ENCODE measurements at places on chromosomes 7 and 10.
A peak's percentile ranks its signal among the peaks of the same experiment; 100 is the strongest.

DNA sequence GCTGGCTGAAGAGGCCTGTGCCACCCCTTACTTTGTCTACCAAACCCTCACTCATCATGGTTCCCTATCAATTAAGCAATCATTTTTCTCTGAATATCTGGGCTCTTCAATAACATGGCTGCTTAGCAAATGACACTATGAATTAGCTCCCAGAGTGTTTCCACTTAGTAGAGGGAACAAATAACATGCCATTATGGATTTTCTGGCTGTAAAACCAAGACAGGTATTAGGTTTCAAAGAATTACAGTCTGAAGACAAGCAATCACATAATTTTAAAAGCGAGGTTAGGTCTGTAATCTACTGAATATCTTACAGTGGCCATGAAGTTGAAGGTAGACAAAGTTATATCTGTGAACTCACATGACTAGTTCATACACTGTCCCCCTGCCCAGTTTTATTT lies 220.8 kb upstream of the PHYHIPL start:
- no peak for DNase-seq

- DNase-seq = no peak
Observed at GRCh38 chr10:108721874-108722273, 1201.4 kb downstream of the XPNPEP1 start.

DNA sequence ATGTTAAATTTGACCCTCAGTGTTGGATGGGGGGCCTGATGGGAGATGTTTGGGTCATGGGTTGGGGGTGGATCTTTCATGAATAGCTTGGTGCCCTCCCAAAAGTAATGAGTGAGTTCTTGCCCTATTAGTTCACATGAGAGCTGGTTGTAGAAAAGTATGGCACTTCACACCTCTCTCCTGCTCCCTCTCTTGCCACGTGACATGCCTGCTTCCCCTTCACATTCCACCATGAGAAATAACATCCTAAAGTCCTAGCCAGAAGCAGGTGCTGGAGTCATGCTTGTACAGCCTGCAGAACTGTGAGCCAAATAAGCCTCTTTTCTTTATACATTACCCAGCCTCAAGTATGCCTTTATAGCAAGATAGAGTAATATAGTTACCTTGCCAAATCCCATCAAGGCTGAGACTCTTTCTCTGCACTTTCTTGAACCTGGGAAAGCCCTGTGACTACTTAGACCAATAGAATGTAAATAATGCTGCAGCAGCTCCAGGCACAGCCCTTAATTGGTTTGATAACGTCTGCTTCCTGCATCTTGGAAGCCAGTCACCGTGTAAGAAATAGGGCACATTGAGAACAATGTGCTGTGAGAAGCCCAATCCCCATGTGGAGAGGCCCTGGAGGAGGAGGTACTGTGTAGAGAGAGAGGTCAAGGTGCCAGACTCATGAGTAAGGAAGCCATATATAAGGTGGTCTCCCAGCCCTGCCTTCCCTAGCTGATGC lies 88.0 kb upstream of the NAMPT start:
- no peak for DNase-seq

GRCh38 chr7:46448478-46448877 lies 527.4 kb upstream of the IGFBP3 start:
- DNase-seq = no peak

DNA sequence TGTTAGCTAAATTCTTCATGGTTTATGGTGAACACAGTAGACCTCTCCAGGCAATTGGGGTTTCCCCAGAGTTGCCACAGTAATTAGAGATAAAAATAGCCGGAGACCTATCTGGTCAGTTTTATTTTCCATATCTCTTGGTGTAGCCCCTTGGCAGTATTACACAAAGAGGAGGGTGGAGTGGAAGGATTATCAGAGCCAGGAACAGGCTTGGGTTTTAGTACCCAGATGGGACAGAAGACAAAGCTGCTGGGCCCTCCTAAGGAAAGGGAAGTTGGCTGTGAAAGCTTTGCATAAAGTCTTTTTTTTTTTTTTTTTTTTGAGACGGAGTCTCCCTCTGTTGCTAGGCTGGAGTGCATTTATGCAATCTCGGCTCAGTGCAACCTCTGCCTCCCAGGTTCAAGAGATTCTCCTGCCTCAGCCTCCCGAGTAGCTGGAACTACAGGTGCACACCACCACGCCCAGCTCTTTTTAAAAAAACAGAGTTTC lies 9.7 kb downstream of the ZSCAN21 start:
- DNase-seq = no peak

DNA sequence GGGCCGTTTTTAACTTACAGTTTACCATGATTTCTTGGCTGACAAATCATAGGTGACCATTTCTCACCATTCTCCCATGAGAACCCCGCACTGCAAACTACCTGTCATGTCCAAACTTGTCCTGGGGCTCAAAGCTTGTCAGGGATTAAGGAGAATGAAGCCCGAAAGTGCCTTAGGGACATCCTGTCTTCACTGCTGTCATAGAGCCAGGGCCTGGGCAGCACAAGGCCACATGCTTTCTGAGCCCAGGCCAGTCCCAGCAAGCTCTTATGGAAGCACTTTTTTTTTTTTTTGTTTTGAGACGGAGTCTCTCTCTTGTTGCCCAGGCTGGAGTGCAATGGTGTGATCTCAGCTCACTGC lies 33.9 kb downstream of the CCM2 start:
- no peak for DNase-seq

GRCh38 chr10:8539056-8539455 lies 484.6 kb downstream of the GATA3 start:
- no peak for DNase-seq

DNA sequence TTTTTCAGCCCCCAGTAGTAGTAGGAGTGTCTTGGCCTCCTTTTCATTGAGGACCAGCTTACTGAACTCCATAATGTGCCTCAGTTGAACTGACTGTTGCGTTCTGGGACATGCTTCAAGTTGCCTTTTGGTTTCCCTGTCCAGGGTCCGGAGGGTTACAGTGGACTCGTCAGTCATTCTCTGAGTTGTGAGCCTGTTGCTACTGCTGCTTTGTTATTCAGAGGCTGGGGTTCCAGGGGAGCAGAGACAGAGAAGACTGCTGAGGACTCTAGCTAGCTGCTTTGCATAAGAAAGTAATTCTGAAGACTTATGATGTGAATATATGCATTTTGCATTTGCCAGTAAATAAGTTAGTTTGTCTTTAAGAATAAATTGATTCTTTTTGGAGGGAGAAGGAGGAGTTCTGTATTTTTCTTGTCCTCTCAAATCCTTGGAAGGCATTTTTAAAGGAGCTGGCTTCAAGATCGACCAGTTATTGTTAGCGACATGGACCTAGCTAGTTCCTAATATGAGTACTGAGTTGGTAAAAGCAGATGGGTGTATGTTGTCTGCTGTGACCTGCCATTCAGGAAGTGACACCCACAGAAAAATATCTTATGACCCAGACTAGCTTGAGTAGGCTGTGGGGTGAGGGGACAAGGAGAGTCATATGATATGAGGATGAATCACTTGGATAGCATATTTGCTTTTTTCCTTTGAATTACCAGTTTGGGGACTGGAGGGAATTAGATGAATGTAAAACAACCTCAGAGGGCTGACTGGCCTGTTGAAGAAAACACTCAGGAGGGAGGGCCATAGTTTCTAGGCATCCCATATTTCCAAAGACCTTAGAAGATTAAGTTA lies 8.3 kb downstream of the PI4K2A start:
- DNase-seq = peak; percentile 67

DNA sequence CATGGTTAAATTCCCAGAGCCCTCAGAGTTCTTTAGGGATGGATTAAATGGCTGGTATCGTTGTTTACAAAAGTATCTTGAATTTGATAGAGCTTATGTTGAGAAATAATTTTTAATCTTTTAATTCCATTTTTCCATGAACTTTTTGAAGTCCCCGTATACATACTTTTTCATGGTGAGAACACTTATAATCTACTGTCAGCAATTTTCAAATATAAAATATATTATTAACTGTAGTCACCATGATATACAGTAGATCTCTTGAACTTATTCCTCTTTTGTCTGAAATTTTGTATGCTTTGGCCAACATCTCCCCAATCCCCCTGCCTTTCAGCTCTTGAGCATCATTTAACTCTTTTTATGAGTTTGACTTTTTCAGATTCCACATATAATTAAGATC lies 9.4 kb downstream of the EFCAB10 start:
- no peak for DNase-seq

DNA sequence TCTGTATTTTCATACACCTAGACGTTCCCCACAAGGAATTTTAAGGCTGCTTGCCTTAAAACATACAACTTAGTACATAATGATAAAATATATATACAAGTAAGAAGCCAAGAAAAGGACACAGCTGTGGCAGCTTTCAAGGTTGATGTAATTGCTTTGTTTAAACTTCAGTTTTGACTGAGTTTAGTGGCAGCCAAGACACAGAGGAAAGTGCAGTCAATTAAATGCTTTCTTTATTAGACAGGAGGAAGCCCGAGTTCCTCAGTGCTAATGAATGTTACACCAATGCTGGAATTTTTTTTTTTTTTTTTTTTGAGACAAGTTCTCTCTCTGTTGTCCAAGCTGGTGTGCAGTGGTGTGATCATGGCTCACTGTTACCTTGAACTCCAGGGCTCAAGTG lies 11.2 kb upstream of the STK31 start:
- no peak for DNase-seq

All from glomerular endothelial cell (primary cell).